D341Med (cell line): ENCODE measurements at places on chromosomes 6 and 20.

DNA sequence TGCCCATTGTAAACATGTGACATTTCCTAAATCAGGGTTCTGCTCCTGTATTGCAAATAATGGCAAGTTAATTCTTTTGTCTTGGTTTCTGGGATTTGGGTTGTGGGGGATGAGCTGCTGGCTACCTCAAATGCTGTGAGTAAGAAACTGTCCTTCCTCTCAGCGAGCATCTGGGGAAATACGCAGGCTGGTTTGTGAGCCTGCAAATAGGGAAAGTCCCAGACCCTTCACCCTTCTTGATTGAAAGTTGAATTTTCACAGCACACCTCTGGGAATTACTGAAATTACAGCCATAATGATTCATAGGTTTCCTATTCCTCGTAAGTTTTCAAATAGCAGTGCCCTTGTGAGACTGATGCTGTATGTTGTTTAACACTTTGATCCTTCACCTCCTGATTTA lies 138.1 kb downstream of the TBXT start:
- DNase-seq: no peak

DNA sequence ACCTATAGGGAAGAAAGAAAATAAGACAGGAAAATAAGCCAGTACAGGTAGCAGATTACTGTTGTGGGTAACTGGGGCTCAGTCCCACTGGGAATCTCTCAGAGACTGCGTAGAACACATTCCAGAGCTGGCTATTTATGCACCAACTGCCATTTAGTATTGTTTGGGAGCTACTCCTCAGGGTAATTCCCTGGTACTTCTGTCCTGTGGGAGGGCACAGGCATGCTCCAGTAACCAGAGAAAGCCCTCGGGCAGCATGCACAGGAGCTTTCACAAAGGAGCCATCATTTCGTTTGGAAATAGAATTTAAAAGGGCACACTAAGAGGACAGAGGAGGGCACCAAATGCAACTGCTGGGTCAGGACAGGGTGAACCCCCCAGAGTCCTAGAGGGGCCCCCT lies 148.0 kb upstream of the LRFN2 start:
- no peak for DNase-seq

DNA sequence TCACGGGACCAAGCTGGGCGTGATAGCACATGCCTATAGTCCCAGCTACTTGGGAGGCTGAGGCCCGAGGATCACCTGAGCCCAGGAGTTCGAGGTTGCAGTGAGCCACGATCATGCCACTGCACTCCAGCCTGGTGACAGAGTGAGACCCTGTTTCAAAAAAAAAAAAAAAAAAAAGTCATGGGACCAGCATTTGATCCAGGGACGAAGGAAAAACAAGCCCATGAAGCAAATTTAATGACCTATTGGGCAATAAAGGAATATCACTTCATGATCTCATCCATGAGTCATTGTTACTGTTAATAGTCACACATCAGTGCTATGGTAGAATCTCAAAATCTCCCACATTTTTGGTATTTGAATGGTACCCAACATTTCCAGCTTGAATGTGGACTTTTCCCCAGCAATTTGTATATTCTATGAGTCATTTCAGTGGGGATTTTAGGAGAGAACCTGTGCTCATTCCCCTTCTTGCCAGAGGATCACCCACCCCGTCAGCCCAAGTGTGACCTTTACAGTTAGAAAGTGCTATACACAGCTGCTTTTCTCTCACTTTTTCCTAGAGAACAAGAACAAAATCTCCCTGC lies 8.5 kb upstream of the SOD2 start:
- DNase-seq: no peak

DNA sequence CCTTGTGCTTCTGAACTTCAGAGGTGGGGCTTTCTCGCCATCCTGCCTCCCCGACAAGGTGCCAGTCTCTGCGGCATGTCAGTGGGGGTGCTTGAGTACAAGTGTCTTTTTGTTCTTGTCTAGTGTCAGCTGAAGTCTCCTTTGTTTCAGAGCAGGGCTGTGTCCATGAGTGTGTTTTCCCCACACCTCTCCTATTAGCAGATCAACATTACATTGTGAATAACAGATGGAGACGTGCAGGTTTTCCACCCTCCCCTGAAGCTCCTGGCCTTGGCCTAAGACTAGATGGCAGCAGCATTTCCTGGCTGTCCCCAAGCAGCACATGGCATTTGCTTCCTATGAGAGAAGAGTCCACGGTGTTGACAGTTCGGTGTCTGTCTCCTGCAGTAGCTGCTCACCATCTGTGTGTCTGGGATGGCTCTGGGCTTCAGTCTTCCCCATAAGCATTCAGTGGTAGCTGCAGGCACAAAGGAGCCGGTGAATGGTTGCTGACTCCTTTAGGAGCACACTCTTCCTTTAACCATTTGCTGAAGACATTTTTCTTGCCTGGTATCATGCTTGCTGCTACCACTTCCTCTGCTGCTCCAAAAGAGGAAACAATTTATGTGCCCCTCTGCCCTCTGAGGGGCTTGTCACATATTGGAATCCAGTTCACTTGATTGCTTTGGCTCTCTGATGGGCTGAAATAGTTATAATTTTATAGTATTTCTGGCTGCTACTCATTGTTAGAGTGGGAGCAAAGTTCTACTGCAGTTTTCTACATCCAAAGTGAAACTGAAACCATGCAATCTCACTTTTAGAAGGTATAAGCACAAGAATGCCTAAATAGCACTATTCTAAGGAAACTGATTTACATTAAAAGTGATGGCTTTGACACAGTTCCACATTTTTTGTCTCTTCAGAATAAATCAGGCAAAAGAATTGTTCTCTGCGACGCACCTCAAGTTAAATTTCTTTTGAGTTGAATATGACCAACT lies 913.0 kb downstream of the C6orf118 start:
- no peak for DNase-seq

DNA sequence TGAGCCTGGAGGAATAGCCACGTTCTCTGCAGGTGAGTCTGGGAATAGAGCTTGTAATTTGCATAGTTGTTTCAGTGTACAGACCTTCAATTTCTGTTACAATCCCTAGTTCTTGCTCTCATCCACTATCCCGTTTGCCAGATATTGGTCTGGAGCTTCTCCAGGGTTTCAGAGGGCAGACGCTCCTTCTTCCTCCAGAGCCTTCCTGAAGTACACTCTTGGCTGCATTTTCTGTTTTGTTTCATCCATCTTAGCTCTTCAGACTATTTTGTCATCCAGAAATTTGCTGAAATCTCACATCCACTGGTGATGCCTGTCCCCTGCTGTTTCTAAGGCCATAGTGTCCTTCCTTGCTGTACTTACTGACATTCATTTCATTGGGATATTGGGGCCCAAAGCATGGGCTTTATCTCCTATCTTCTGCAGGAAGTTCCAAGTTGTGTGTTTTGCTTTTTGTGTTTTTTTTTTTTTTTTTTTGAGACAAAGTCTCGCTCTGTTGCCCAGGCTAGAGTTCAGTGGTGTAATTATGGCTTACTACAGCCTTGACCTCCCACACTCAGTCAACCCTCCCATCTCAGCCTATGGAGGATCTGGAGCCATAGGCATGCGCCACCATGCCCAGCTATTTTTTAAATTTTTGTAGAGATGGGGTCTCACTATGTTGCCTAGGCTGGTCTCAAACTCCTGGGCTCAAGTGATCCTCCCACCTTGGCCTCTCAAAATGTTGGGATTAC lies 18.7 kb downstream of the CDS2 start:
- no peak for DNase-seq

GRCh38 chr20:310645-311044 lies 13.3 kb downstream of the ZCCHC3 start:
- no peak for DNase-seq
